ENCODE measurements at places on chromosomes 13 and 19. TPM values are rescaled to one million over a fixed set of nuclear protein-coding genes. Genes with fewer than 3 reads are reported as not detected.

GRCh38 chr19:10069046-10069445, 17.1 kb upstream of the SHFL start:
- H3K27me3 ChIP-seq, result no peaks in the 10 kb centered on the region
- no peak overlapping the region for H3K4me3 ChIP-seq
- no peak overlapping the region for H3K27ac ChIP-seq
- H3K36me3 ChIP-seq, result no peaks in the 10 kb centered on the region
- no peaks in the 10 kb centered on the region for H3K4me1 ChIP-seq

GRCh38 chr19:33795370-33796163, 1.1 kb upstream of the KCTD15 start:
- peak overlapping the region; percentile 78 for H3K27ac ChIP-seq
- peak overlapping the region; percentile 74 for H3K4me3 ChIP-seq
- H3K27me3 ChIP-seq, result peaks cover 10% of the 10 kb centered on the region
- H3K36me3 ChIP-seq, result no peaks in the 10 kb centered on the region

Gene DIAPH3
- total RNA-seq, result 0.08 TPM

DNA sequence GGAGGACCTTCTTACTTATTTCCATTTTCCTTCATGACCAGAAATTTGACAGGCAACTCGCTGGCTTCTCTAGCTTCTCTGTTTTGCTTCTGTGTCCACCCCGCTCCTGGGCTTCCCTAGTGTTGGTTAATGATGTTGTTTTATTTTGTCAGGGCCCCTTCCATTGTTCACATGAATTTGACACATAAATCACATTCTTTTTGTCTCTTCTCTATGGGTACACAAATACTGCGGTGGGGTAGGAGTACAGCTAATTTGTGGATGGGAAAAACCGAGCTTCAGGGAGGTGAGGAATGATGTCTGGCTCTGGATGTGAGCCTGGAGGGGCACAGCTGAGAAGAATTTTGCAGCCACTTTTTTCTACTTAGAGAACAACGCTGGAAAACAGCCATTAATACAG, 199.8 kb downstream of the DNAJC15 start:
- no peak for DNase-seq
- H3K27me3 ChIP-seq, result no peaks in the 10 kb centered on the region
- no peak overlapping the region for H3K4me3 ChIP-seq
- no peaks in the 10 kb centered on the region for H3K36me3 ChIP-seq

DNA sequence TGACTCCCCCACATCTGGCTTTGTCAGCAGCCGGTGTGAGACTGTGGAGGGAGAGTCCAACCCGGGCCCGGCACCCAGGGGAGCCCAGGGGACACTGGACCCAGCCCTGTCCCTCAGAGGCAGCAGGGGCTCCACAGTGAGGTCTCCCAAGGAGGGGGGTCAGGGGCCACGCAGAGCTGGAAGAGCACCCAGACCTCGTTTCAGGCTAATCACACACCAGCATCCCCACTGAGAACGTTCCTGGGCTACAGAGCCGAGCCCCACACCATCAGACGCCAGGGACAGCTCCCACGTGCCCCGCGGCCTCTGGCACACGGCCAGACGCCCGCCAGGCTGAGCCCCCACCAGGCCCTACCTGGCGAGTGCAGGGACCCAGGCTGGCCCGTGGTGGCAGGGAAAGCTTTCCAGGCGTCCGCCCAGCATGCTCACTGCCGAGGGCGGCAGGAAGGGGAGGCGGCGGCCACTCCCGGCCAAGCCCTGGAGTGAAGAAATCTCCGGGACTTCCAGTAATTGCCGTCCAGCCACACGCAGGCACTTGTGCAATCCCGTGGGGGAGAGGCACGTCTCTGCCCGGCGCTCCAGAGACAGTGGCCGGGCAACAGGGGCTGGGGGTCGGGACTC, 19.2 kb downstream of the SBNO2 start:
- peak overlapping the region; percentile 85 for H3K27ac ChIP-seq
- peaks cover 33% of the 10 kb centered on the region for H3K4me1 ChIP-seq
- H3K36me3 ChIP-seq, result peaks cover 12% of the 10 kb centered on the region
- no peaks in the 10 kb centered on the region for H3K27me3 ChIP-seq
- DNase-seq, result peak; percentile 96
- H3K4me3 ChIP-seq, result peak overlapping the region; percentile 52

DNA sequence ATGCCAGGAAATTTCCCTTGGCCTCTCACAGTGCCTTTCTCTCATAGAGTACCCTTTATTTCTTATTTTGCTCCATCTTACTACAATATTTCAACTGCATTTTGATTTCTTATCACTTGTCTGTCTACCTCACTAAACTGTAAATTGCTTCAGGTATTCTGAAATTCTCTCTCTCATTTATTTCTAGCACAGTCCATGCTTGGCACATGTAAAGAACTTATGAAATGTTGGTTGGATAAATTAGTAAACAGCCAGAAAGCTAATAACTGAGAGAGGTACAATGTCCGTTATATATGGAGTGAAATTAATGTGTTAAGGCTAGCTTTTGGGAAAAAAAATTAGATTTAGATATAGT, 138.3 kb upstream of the RFC3 start:
- DNase-seq, result no peak
- H3K27ac ChIP-seq, result no peak overlapping the region
- peaks cover 13% of the 10 kb centered on the region for H3K4me1 ChIP-seq
- no peaks in the 10 kb centered on the region for H3K27me3 ChIP-seq
- no peaks in the 10 kb centered on the region for H3K36me3 ChIP-seq
- H3K4me3 ChIP-seq, result no peak overlapping the region

- no peak for DNase-seq
- peaks cover 37% of the 10 kb centered on the region for H3K4me1 ChIP-seq
- no peaks in the 10 kb centered on the region for H3K27me3 ChIP-seq
- no peak overlapping the region for H3K27ac ChIP-seq
- H3K4me3 ChIP-seq, result no peak overlapping the region
Observed at GRCh38 chr13:27636589-27637288, 15.0 kb downstream of the POLR1D start.

DNA sequence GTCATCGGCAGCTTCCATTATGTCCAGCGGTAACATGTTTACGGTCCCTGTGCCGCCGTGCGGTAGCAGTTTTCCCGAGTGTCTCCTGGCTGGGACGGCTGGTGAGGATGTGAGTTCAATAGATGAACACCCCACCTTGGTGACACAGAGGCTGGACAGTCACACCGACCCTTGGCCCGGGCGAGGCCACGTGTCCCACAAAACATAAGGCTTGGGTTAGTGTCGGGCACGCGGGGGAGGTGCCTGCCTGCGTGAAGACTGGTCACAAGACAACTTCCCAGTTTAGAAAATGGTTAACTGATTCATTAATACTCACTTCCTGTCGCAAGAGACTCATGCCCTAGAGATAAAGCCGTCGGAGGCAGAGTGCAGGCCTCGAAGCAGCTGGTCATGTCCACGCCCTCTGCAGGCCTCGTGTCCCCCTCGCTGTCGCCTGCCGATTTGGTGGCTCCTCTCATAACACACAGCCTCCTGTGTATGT, 17.2 kb downstream of the RASA3 start:
- no peaks in the 10 kb centered on the region for H3K27me3 ChIP-seq
- no peaks in the 10 kb centered on the region for H3K36me3 ChIP-seq
- peaks cover 46% of the 10 kb centered on the region for H3K4me1 ChIP-seq
- no peak overlapping the region for H3K4me3 ChIP-seq
- peak overlapping the region; percentile 41 for H3K27ac ChIP-seq

DNA sequence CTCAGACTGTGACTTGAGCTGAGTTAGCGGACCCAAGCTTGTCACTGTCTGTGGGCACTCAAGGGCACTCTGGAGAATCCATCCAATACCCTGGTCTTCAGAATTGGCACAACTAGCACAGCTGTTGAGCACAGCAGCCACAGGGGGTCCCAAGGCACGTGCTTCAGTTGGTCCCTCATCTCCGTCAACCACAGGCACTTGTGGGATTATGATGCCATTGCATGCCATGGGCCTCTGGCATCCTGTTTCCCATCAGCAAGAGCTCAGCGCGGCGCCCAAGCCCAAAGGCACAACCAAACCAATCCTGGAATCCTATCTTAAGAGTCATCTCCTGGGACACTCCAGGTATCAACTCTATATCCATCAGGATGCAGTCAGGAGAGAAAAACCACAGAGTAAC, 3.7 kb upstream of the B3GNT8 start:
- H3K4me1 ChIP-seq, result peaks cover 17% of the 10 kb centered on the region
- no peak for DNase-seq
- H3K27ac ChIP-seq, result peak overlapping the region; percentile 83
- H3K4me3 ChIP-seq, result no peak overlapping the region
- no peaks in the 10 kb centered on the region for H3K27me3 ChIP-seq
- peaks cover 63% of the 10 kb centered on the region for H3K36me3 ChIP-seq

Gene ZNF829
- 1.5 TPM for total RNA-seq

DNA sequence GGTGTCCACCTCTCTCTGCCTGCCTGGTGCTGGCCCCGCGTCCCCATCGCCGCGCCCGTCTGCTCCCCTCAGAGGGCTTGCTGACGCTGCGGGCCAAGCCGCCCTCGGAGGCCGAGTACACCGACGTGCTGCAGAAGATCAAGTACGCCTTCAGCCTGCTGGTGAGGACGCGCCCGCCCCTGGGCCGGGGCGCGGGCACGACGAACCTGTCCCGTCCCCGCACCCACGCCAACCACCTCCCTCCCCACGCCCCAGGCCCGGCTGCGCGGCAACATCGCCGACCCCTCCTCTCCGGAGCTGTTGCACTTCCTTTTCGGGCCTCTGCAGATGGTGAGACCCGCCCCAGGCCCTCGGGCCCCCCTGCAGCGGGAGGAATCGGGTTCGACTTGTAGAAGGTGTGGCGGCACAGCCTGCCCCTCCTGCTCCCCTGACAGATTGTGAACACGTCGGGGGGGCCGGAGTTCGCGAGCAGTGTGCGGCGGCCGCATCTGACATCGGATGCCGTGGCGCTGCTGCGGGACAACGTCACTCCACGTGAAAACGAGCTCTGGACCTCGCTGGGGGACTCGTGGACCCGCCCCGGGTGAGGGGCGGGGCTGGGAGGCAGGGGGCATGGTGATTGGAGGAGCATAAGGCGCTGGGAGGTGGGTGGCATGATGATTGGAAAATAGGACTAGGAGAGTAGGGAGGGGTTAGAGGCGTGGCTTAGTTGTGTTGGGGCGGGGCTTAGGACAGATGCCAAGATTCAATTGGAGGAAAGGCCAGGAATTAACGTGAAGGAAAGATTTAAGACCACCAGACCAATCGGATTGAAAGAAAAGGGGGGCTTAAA, 6.6 kb downstream of the EPS8L1 start:
- H3K27ac ChIP-seq, result no peak overlapping the region
- H3K4me3 ChIP-seq, result peak overlapping the region; percentile 66
- no peaks in the 10 kb centered on the region for H3K36me3 ChIP-seq
- DNase-seq, result no peak

DNA sequence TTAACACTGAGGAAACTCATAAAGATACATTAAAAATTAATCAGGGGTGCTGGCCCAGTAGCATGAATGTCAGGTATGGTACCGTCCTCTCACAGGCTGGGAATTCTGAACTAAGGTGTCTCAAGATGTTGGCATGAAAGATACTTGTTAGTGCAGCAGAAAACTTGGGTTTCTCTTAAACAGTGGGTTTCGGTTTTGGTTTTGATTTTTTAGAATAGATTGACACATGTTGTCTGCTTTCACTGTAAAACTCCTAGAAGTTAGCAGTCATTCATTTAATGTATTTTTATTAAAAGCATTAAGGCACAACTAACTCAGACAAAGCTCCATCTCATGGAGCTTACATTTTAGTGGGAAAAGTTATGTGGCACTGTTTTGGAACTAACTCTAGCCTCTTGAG, 3.5 kb upstream of the OBI1 start:
- H3K36me3 ChIP-seq, result no peaks in the 10 kb centered on the region
- no peak overlapping the region for H3K27ac ChIP-seq
- no peaks in the 10 kb centered on the region for H3K27me3 ChIP-seq
- H3K4me1 ChIP-seq, result peaks cover 8% of the 10 kb centered on the region

DNA sequence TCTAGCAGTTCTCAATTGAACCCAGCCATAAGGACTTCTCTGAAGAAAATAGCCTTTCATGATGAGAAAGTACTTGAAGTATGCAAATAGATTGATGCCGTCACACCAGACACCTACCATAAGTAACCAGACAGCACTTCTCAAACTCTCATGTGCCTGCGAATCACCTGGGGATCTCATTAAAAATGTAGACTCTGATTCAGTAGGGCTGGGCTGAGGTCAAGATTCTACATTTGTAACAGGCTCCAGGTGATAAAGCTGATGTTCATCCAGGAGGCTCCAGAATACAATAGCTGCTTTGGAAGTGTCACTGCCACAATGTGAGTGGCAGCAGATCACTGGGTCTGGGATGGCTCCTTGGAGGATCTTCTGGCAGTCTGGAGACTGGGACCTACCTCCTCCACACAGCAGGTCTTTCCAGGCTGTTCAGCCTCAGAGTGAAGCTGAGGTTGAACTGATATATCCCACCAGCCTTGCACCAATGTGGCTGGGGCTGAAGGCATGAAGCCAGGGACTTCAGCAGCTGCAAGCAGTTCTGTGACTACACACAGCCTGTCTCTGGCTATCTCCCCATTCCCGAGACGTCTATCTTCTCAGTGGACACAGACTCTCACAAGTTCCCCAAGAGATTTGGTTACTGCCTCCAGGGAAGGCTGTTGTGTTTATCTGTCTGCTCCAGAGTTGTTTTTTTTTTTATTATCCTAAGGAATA, 9.1 kb downstream of the MBNL2 start:
- H3K4me1 ChIP-seq, result peaks cover 87% of the 10 kb centered on the region
- no peaks in the 10 kb centered on the region for H3K27me3 ChIP-seq
- no peaks in the 10 kb centered on the region for H3K36me3 ChIP-seq
- peak overlapping the region; percentile 28 for H3K27ac ChIP-seq
- H3K4me3 ChIP-seq, result no peak overlapping the region
